Activated CD4-positive, alpha-beta memory T cell treated with anti-CD3 and anti-CD28 coated beads for 36 hours (primary cell): ENCODE measurements at places on chromosomes 5 and 9. TPM values are rescaled to one million over a fixed set of nuclear protein-coding genes. Genes with fewer than 3 reads are reported as not detected.

- H3K27ac ChIP-seq, result no peak overlapping the region
- no peaks in the 10 kb centered on the region for H3K4me1 ChIP-seq
- no peak for DNase-seq
- H3K36me3 ChIP-seq, result no peaks in the 10 kb centered on the region
- no peaks in the 10 kb centered on the region for H3K27me3 ChIP-seq
Observed at GRCh38 chr9:16884373-16884772, 13.9 kb upstream of the BNC2 start.

GRCh38 chr5:76371960-76372322 is 31.1 kb upstream of the IQGAP2 start:
- DNase-seq, result no peak
- H3K27me3 ChIP-seq, result no peaks in the 10 kb centered on the region
- H3K4me3 ChIP-seq, result no peak overlapping the region
- no peak overlapping the region for H3K27ac ChIP-seq
- peaks cover 29% of the 10 kb centered on the region for H3K4me1 ChIP-seq

- H3K27me3 ChIP-seq, result no peaks in the 10 kb centered on the region
- peak overlapping the region; percentile 33 for H3K27ac ChIP-seq
- H3K4me3 ChIP-seq, result no peak overlapping the region
- H3K36me3 ChIP-seq, result peaks cover 34% of the 10 kb centered on the region
- H3K4me1 ChIP-seq, result peaks cover 15% of the 10 kb centered on the region
- DNase-seq, result no peak
Observed at GRCh38 chr5:138349852-138350562, 2.5 kb upstream of the KDM3B start.

- H3K4me1 ChIP-seq, result peaks cover 24% of the 10 kb centered on the region
- no peak for DNase-seq
- H3K27me3 ChIP-seq, result no peaks in the 10 kb centered on the region
- peaks cover 70% of the 10 kb centered on the region for H3K36me3 ChIP-seq
- H3K4me3 ChIP-seq, result no peak overlapping the region
- no peak overlapping the region for H3K27ac ChIP-seq
Observed at GRCh38 chr5:6611334-6612256, 21.2 kb downstream of the NSUN2 start.

Gene PCDHA1
- total RNA-seq, result not detected
